ENCODE measurements at places on chromosomes 7 and 10.

- no peak for DNase-seq
Observed at GRCh38 chr10:93445978-93446720, 36.0 kb downstream of the MYOF start.

- no peak for DNase-seq
Observed at GRCh38 chr10:104028146-104028545, 57.5 kb downstream of the COL17A1 start.

DNA sequence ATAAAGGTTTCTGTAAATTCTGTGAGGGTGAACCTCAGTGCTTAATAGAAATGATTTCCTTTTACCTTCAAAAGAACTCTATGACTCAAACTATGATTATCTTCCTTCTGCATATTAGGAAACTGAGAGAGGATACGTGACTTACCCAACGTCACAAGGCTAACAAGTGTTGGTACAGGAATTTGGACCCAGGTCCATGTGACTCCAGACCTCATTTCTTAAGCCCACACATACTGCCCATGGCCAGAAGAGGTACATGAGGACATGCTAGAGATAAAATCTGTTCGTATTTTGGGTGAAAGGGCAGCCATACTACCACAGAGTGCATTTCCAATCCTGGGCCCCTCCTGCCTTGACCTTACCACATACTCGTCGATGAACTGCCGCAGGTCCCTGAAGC is 61.5 kb upstream of the TM9SF3 start:
- no peak for DNase-seq

- no peak for DNase-seq
Observed at GRCh38 chr10:18325889-18326531, 185.8 kb downstream of the CACNB2 start.

GRCh38 chr7:42734568-42734967 is 177.3 kb downstream of the C7orf25 start:
- no peak for DNase-seq

GRCh38 chr10:86259901-86260562 is 106.6 kb downstream of the GRID1 start:
- DNase-seq = no peak

- no peak for DNase-seq
Observed at GRCh38 chr7:148261996-148262688, 328.4 kb upstream of the C7orf33 start.
